Muscle of back (tissue), 13 donors: ENCODE measurements at places on chromosomes 3 and 15.

- peak; percentile 7 for DNase-seq
Measured at GRCh38 chr15:73237910-73238309, 130.8 kb downstream of the HCN4 start.

- no peak for DNase-seq
Measured at GRCh38 chr3:152060701-152061100, 187.3 kb downstream of the SUCNR1 start.

- DNase-seq = no peak
Measured at GRCh38 chr3:13524979-13525669, 23.8 kb upstream of the FBLN2 start.

GRCh38 chr3:96619475-96619874 lies 194.9 kb upstream of the EPHA6 start:
- no peak for DNase-seq

- DNase-seq = peak; percentile 86
Measured at GRCh38 chr3:42012935-42013690, 51.2 kb upstream of the ULK4 start.

GRCh38 chr3:150789451-150789850 lies 26.5 kb upstream of the SIAH2 start:
- DNase-seq = no peak

GRCh38 chr3:126547721-126548120 lies 11.0 kb downstream of the C3orf22 start:
- DNase-seq = no peak

DNA sequence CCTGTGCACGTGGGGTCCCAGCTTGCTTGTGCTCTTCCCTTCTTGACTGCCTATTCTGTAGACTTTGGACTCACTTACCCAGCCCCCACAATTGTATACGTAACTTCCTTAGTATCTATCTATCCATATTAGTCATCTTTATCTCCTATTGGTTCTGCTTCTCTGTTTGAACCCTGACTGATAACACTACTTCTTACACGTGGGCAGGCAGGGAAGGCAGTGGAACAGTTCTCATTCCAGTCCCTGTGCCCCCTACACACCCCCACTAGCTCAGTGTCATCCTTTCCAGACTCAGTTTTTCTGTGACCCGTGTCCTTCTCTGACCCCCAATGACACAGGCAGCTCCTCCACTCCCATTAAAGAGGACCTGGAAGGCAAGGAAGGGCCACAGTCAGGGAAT lies 74.2 kb upstream of the FBN1 start:
- no peak for DNase-seq

GRCh38 chr15:63181648-63182047 lies 7.8 kb upstream of the RAB8B start:
- DNase-seq = no peak

DNA sequence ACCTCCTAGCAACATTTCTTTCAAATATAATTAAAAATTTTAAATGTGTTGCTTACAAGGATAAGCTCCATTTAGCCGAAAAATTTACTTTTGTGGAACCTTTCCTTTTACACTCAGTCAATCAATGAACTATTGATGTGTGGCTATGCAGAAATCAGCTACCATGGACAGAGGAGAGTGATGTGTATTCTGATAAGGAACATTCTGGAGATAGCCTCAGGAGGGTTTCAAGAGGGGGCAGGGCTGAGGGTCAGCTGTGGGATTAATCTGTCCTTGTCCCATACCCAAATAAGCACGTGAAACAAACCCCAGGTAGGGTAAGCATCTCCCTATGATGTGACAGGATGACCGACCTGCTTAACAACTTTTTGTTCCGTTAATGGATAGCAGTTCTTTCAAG lies 192.6 kb upstream of the PROK2 start:
- DNase-seq = no peak

DNA sequence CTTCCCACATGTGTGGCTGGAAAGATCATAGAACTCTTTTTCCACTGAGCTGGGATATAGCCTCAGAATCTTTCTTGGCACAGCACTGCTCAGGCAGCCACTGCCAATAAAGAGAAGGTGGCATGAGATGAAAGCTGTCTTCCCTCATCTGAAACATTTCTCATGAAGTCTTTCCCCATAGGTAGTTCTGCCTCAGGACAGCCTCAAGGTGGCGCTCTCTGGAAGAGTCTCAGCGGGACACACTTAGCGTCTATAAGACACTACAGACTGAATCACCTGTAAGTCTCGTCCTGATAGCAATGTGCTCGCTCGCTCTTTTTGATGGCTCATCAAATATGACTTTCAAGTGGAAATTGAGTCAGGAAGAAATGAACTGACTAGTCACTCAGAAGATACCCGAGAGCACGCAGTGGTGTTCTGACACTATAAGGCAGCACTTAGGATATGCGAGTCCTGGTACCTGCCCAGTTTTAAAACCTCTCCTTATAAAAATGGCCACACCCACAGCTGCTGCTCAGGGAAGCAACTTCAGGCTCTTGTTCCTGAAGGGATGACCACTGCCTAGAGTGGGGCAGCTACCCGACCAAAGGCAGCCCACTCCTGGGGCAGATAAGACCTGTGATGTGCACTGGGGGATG lies 269.5 kb downstream of the SUCLG2 start:
- no peak for DNase-seq

DNA sequence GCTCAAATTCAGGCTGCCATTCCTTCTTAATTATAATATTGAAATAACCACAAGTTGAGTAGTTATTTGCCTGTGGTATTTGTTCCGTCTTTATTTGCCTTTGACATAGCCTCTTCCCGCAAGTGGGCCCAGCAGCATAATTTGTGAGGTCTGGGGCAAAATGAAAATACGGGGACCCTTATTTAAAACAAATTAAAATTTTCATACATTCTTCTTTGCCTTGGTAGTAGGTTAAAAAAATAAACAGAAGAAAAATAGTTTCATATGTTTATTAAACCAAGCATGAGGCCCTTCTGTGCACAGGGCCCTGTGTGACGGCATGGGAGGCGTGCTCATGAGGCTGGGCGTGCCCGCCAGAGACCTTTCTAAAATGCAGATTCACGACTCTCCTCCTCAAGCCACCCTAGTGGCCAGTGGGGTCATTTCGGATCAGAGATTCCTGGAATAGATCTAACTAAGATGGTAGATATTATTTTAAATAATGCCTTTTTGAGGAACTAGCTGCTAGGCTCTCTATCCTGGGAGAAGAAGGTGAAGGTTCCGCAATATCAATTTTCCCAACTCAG lies 35.4 kb downstream of the MASP1 start:
- DNase-seq = no peak

- no peak for DNase-seq
Measured at GRCh38 chr3:15754047-15754446, 43.7 kb downstream of the ANKRD28 start.

GRCh38 chr3:191768421-191768820 lies 307.5 kb downstream of the PYDC2 start:
- no peak for DNase-seq

DNA sequence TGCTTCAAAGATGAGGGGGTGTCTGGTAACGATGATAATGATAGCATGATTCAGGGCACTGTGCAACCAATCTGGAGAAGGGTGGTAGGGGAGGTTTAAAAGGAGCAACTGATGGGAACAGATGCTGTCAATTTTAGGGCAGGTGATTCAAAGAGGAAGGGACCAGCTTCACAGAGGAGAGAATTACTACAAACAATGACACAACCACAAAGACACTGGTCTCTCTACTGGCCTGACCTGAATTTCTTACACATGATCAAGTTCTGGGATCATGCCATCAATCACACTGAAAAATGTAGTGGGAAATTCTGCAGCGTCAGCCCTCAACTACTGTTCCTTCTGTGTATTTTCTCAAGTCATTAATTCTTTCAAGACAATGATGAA lies 2.6 kb upstream of the CDV3 start:
- DNase-seq = no peak

DNA sequence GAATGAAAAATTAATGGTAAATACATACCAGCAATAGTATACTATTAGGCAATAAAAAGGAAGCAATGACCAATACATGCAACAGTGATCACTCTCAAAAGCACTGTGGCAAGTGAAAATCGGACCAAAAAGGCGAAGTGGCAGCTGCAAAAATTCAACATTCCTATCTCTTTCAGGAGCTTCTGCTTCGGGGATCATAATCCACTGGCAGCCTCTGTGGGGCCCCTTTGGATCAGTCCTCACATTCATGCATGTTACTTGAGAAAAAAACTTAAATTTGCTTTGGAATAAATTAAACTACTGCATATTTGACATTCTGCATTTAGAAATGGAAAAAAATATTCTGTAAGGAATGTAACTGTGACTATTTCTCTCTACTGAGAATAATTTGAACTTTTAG lies 425.6 kb downstream of the NR2F2 start:
- peak; percentile 17 for DNase-seq

- DNase-seq = no peak
Measured at GRCh38 chr15:50552238-50552637, 5.8 kb upstream of the USP50 start.

DNA sequence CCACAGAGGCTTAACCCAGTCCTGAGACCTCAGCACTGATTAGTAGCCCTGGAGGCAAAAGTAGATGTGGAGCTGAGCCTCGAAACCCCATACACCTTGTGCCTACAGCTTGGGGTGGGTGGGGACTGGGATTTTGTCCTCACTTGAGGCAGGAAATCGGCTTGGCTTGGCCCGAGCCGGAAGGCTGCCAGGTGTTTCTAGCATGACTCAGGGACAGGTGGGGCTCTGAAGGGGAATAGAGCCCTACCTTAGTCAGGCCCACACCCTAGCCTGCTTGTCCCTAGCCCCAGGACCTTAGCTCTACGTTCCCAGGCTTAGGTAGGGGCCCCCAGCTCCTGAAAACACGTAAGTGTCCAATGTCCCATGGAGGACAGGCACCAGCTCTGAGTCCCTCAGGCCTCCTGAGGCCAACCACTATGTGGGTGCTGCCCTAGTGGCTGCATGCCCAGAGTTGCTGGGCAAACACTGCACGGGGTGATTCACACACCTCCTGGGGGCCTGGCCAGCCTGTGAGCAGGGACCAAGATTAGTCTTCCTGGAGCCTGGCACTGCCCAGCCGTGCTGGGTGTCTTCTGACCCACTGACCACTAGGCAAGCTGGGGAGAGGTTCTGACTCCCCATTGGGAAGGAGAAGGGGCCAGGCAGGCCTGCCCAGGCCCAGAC lies 3.1 kb downstream of the MST1R start:
- DNase-seq = no peak

DNA sequence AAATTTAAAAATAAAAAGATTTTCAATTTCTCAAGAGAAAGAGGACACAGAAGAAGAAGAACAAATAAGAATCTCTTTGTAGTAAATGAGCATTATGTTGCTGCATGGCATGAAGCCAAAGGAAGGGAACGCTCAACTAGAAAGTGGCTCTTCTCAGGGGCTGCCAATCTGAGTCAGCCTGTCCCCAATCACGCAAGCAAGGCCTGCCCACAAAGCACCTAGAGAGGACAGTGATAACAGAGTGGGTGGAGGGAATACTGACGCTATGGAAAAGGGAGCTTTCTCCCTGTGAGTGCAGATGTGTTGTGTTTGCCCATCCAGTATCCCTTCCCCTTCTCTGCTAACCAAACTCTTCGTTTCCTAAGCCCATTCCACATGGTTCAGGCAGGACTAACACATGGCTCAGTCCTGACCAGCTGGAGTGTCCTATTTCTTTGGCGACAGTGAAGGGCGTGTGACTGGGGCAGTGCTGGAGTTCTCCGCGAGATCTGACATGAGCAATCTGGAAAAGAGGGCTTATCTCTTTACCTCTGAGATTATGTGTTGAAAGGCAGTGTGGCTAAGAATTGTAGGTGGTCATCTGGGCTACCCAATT lies 14.2 kb downstream of the FBN1 start:
- DNase-seq = no peak

DNA sequence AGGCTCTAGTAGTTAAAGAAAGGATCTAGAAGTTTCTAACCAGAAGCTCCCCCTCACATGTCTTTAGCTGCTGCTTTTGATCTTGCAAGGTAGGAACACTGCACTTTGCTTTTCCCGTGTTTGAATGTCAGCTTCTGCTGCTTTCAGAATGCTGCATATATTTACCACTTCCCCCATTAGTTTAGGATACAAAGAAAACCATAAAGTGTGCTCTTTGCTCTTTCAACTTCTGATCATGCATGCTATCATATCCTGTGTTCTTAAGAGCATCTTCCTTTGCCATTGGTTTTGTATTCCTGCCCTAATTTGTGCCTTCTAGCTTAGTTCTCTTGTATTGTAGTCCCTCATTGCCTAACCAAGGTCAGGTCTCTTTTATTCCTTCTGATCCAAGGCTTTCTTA lies 43.3 kb downstream of the ZNF609 start:
- DNase-seq = no peak

GRCh38 chr3:113659101-113659541 lies 37.3 kb downstream of the USF3 start:
- no peak for DNase-seq

DNA sequence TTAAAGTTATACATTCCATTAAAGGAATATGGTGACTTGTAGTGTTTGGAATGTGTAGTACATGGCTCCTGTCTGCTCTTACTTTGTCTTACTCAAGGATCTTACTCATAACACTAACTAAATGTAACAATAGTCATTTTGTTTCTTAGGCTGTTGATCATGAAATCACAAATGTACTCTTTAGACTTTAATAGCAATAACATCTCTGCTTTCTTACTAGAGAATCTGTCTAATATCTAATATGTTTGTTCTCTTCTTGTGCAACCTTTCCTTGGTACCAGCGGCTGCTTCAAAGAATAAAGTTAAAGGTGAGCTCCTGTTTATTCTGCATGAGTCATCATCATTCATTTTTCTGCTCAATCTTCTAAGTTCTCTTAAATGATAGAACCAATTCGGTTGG lies 767.5 kb downstream of the CADM2 start:
- DNase-seq = no peak

DNA sequence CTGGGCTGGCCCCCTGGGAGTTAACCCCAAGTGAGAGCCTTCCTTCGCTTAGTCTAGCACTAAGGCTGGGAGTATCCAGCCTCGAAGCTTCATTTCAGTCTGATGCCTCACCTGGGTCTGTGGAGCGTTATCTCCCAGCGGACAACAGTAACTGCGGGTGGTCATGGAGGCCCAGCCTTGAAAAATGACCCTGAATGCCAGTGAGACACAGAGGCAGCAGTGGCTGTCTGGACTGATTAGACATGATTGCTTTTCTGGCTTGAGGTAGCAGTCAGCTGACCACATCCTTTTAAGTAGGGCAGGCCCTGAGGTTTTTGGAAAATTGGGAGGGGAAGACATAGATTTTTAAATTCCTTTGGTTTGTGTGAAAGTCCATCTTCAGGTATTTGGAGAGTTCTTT lies 28.2 kb upstream of the TRIM59 start:
- DNase-seq = no peak

DNA sequence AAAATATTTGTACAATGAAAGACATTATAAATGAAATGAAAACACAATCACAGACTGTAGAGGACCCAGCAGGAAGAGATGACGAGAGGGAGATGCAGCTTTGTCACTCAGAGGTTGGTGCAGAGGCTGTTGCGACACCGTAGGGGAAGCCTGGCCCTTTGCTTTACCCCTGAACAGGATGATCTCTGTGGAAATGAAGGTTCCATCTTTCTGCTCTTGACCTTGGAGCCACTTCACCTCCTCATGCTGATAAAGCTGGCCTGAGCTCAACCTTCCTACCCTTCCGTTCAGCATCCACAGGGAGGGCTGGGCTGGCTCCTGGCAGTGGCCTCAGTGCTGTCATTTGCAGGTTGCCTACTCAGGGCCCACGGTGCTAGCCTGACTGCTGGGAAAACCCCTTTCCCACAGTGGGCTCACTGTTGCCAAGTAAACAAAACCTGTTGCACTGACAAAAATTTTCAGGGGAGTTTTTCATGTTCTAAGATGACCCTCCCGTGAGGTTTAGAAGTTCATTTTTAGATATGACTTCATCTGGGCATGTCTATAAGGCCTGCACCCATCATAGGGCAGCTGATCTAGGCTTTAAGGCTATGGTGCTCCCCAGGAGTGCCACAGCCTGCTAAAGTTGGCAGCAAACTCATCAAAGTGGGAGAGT lies 3.0 kb upstream of the CD80 start:
- DNase-seq = no peak
